ENCODE measurements at places on chromosomes 4 and X.

DNA sequence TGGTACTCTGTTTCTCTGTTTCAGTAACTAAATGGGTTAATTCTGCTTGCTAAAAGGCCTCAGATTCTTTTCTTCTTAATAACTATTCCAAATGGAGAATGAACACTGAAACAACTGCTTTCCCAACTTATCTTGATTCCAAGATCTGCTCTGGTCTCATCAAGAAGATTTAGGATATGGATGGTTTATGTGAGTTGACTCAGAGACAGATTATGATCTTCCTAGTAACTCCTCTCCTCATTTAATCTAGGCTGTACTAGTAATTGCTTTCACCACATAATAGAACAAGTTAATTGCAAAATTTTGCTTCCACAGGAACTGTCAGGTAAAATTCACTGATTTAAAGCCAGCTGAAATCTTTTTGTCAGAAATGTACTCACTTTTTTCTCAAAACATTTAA, 537.1 kb downstream of the GRID2 start:
- no peak for DNase-seq

DNA sequence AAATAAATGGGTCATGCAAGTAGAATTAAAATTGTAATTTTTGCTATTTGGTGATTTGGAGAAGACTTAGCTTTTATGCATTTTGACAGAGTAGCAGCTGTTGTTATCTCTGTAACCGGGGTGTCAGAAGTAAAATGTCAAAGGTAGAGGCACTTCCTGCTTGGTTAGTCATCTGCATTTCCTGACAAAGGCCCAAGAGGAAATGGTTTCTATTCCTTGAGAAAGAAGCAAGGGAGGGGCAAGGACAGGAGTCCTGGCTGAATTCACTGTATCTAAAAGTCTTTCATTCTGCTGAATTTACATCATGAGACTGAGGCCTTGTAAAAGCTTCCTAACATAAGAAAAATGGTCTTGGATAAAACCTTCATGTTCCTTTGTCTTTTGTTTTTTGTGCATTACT, 550.9 kb upstream of the BOD1L1 start:
- DNase-seq = no peak

DNA sequence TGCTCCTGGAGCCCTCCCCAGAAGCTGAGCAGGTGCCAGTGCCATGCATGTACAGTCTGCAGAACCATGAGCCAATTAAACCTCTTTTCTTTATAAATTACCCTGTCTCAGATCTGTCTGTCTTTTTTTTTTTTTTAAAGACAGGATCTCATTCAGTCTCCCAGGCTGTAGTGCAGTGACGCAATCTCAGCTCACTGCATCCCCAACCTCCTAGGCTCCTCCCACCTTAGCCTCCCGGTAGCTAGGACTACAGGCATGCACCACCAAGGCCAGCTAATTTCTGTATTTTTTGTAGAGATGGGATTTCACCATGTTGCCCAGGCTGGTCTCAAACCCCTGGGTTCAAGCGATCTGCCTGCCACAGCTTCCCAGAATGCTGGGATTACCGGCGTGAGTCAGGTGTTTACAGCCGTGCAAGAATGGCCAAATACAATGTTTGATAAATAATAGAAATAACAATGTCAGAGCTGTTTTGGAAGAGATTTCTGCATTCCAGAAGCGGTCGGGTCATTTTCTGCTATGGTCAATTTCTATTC, 68.8 kb downstream of the SLC2A9 start:
- DNase-seq = no peak

DNA sequence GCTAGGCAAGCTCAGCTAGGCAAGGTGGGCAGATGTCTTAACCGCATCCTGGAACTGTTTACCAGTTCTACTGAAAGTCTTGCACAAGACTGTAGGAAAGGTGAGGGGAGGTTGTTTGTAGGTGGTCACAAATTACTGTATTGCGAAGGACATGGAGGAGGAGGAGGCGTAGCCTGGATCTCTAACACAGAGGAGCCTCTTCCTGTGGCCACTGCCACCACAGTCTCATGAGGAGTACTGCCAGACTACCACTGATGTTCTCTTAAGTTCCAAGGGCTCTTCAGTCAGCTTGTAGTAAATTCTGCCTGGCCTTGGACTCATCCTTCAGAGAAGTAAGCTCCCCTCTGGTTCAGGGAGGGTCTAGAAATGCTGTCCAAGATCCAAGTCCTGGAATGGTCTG, 258.6 kb downstream of the FAT4 start:
- DNase-seq = no peak

DNA sequence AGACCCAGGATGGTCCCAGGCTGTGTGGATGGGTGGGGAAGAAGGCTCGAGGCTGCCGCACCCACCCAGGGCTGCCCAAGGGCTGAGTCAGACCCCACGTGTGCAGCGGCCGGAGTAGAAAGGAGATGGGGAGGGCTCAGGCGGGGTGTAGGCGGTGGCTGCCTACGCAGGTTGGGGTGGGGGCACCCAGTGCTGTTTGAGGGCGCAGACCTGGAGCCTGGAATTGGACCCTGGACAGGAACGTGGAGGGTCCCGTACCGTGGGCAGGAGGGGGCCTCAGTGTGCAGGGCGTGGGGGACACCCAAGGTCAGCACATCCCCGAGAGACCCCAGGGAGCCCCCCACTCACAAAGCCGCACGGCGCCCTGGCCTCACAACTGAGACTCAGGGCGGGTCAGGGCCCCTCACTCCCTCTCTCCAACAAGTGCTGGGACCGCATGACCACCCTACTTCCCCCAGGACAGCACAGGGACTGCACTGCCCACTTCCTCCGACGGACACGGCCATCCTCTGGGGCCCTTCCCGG, 79.9 kb downstream of the FAM53A start:
- no peak for DNase-seq
